Mesangial cell (primary cell): ENCODE measurements at places on chromosomes 6 and 20. TPM values are rescaled to one million over a fixed set of nuclear protein-coding genes. Genes with fewer than 3 reads are reported as not detected.

The SRXN1 gene
- 26.9 and 36.2 TPM in 2 replicates for total RNA-seq

The C20orf144 gene
- not detected in 2 replicates for total RNA-seq

The BFSP1 gene
- total RNA-seq = 3.4 and 8.6 TPM in 2 replicates

The CST4 gene
- not detected in 2 replicates for total RNA-seq

The HLA-DMB gene
- 0.65 and 2.5 TPM in 2 replicates for total RNA-seq

The LHFPL5 gene
- 0.13 TPM in 1 of 2 replicates, not detected in the other for total RNA-seq

The HLA-DOB gene
- 0.16 TPM in 1 of 2 replicates, not detected in the other for total RNA-seq

The CD93 gene
- total RNA-seq = not detected in 2 replicates

The BACH2 gene
- total RNA-seq = 0.81 and 4.4 TPM in 2 replicates

The POPDC3 gene
- total RNA-seq = 2.9 and 11.4 TPM in 2 replicates

The DEFB124 gene
- total RNA-seq = not detected in 2 replicates

The TNNC2 gene
- not detected in 2 replicates for total RNA-seq

The TINAG gene
- 0.16 and 4.6 TPM in 2 replicates for total RNA-seq

The ERVFRD-1 gene
- total RNA-seq = not detected in 2 replicates

The PSORS1C2 gene
- not detected in 2 replicates for total RNA-seq

The MARCKS gene
- total RNA-seq = 100 and 124 TPM in 2 replicates

The SLC26A8 gene
- total RNA-seq = 0.49 TPM in 1 of 2 replicates, not detected in the other

The KCNK5 gene
- 0.16 and 1.3 TPM in 2 replicates for total RNA-seq

The GMPR gene
- 2.4 and 2.6 TPM in 2 replicates for total RNA-seq

The BMP7 gene
- 2.4 and 4.4 TPM in 2 replicates for total RNA-seq

The GPR6 gene
- total RNA-seq = not detected in 2 replicates

The C20orf141 gene
- total RNA-seq = 0.76 TPM in 1 of 2 replicates, not detected in the other

The LAMA2 gene
- 0.81 and 6.3 TPM in 2 replicates for total RNA-seq

The REM1 gene
- total RNA-seq = not detected in 2 replicates

The JARID2 gene
- 7.5 and 8.5 TPM in 2 replicates for total RNA-seq

The SNAP25 gene
- total RNA-seq = 1.9 and 2.0 TPM in 2 replicates

The PRICKLE4 gene
- 0.65 and 1.3 TPM in 2 replicates for total RNA-seq

The PROCR gene
- 92.4 and 93.2 TPM in 2 replicates for total RNA-seq

The RAET1L gene
- total RNA-seq = 0.25 and 0.65 TPM in 2 replicates
